ENCODE measurements at places on chromosomes 5 and 9.

GRCh38 chr5:63400079-63400478, 562.2 kb downstream of the HTR1A start:
- no peak for DNase-seq

GRCh38 chr9:129583308-129584038, 37.4 kb downstream of the C9orf50 start:
- DNase-seq, result no peak

DNA sequence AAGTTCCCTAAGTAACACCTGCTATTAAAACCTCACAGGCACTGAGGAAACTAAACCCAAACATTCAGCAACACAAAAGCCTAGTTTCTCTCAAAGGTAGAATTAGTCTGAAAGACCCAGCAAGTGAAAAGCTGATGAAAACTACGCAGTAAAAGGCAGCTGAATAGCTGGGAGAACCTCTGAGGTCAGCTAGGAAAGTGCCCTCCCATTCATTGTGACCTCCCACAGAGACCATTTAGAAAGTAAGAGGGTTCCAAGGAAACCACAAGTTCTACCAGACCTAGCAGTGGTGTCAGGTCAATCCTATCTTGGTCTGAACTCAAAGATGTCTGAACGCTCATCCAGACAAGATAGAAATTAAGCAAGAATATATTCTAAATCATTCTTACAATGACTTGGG, 144.7 kb downstream of the SSBP2 start:
- no peak for DNase-seq

DNA sequence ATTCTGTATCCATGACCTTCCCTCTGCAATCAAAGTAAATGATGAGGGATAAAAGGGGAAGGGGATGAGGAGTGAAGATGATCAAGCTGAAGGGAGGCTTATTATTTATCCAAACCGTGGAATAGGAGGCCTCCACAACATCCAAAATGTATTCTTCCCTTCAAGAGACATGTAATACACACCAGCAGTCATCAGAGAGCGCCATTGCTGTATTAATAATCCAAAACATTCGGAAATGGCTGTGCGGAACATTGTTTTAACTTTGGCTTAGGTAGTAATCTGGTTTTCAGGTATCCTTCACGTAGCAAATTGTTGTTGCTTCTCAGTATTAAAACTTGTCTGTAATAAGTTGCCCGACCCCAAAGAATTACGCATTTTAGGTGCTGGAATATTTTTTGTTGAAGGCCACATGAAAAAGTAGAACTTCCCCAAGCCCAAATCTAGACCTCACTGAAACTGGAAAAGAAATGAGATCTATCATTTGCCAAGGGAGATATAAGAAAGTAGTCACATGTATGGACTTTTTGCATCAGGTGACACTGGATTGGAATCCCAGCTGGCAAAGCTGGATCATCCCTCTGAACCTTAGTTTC, 2.6 kb upstream of the BOD1 start:
- DNase-seq, result peak; percentile 76

GRCh38 chr5:96876292-96876850, at the start of gene ERAP2:
ERAP2 (plus strand) TSS chr5:96876500; CDS start chr5:96879686, 3,186 bp downstream.
- DNase-seq, result peak; percentile 49

Data from A549 (cell line).